ENCODE measurements at places on chromosomes 1 and 21. TPM values are rescaled to one million over a fixed set of nuclear protein-coding genes. Genes with fewer than 3 reads are reported as not detected.

The NHLH1 gene
- total RNA-seq: 0.52 TPM

GRCh38 chr21:16305686-16306085 is 575.9 kb downstream of the USP25 start:
- DNase-seq: no peak

DNA sequence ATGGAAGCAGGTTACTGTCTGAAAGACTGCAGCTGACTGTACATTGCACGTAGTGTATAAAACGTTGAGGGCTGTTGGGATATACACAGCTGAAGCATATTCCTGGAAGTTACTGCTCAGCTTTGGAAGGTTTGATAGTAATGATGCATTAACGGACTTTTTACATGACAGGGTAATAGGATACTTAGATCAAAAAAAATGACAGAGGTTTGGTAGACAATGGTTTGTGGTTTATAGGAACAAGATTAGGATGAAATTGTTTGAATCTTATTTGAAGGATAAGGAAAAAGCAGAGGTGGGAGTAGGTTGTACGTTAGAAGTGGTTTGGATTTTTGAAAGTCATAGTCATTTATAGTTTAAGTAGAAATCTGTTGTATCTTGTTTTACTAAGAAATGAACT is 33.0 kb downstream of the ADGRL2 start:
- DNase-seq: no peak

GRCh38 chr1:65056234-65056633 is 89.9 kb upstream of the JAK1 start:
- no peak for DNase-seq

- DNase-seq: no peak
Measured at GRCh38 chr1:198678301-198678836, 39.5 kb downstream of the PTPRC start.
